Stimulated activated CD4-positive, alpha-beta T cell treated with anti-CD3 and anti-CD28 coated beads, TNF-alpha, amount 100 ng/mL, for 4 hours (primary cell): ENCODE measurements at places on chromosomes 12 and 14.

GRCh38 chr12:92123780-92124688 lies 21.6 kb downstream of the BTG1 start:
- no peak for DNase-seq

DNA sequence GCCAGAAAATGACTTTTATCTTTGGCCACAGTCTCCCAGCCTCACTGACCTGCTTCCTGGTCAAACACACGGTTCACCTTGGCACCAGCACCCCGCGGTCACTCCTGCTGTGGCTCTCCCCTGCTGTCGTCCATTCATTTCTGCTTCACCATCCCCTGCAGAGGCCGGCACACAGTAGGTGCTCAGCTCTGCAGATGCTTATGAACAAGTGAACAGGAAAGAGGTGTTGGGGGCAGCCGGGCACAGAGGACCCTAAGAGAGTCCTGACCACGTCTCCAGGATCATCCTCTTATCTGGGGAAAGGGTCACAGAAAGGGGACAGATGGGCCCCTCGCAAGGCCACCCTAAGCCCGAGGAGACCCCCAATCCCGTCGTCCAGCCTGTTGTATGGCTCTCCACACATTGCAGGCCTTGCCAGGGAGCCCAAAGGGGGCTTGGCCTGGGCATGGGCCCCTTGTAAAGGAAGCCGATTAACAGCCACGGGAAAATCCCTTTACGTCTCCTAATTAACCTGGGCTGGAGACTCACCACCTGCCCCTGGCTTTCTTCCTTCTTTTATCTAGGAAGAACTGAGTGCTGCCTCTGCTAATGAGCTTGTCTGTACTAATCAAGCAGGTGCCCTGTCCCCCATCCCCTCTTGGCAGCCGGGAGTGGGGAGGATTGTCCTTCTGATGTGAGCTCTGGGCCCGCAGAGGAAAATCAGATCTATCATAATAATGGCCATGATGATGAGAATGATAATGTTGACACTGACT lies 119.2 kb downstream of the AACS start:
- DNase-seq: no peak

- DNase-seq: no peak
These were observed 359.9 kb downstream of the TRHDE start for GRCh38 chr12:72631926-72632685.

- no peak for DNase-seq
These were observed 990.2 kb upstream of the ATXN7L3B start for GRCh38 chr12:73547421-73547820.

- DNase-seq: no peak
These were observed 85.0 kb downstream of the LGR5 start for GRCh38 chr12:71524626-71525025.

GRCh38 chr14:57987596-57988300 lies 121.9 kb upstream of the SLC35F4 start:
- DNase-seq: no peak

DNA sequence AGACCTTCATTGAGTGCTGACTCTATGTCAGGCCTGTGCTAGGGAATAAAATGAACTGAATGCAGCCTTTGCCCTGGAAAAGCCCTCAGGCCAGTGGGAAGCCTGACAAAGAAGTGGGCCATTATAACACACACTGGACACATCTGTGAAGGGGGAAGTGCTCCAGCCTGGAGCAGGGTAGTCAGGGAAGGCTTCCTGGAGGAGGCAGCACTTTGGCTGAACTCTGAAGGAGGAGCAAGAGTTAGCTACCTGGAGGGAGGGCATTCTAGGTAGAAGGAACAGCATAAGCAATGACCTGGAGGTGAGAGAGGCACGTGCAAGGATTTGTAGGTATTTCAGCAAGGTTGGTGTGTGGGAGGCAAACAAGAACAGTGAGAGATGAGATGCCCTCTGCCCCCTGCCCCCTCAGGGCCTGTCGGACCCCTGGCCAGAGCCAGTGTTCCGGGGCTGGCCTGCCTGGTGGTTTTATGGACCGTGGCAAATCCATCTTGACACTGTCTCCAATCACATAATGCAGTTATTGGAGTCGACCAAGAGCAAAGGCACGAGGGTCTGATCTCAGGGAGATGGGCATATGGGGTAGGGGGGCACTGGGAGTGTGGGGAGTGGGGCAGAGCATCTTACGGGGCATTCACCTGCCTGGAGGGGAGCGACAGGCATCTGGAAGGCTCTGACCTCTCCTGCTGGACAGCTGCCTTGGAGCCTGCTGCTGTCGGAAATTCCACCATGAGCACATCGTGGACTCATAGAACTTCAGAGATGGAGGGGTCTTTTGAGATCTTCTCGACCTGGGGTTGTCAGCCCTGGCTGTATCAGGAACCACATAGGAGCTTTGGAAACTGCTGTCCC lies 2.7 kb upstream of the FAM222A start:
- DNase-seq: no peak

DNA sequence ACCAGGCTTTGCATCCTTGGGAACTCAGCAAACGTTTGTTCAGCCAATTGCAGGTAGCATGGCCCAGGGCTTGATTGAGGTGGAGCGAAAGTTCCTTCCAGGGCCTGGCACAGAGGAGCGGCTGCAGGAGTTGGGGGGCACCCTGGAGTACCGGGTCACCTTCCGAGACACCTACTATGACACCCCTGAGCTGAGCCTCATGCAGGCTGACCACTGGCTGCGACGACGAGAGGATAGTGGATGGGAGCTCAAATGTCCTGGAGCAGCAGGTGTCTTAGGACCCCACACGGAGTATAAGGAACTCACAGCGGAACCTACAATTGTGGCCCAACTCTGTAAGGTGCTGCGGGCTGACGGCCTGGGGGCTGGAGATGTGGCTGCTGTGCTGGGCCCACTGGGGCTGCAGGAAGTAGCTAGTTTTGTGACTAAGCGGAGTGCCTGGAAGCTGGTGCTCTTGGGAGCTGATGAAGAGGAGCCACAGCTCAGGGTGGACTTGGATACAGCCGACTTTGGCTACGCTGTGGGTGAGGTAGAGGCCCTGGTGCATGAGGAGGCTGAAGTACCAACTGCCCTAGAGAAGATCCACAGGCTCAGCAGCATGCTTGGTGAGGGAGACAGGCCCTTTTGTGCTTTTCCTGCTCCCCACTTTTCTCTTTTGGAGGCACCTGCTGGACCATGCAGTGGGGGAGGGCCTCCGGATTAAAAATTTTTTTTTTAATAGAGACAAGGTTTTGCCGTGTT lies 799 bp downstream of the THTPA start:
- no peak for DNase-seq

DNA sequence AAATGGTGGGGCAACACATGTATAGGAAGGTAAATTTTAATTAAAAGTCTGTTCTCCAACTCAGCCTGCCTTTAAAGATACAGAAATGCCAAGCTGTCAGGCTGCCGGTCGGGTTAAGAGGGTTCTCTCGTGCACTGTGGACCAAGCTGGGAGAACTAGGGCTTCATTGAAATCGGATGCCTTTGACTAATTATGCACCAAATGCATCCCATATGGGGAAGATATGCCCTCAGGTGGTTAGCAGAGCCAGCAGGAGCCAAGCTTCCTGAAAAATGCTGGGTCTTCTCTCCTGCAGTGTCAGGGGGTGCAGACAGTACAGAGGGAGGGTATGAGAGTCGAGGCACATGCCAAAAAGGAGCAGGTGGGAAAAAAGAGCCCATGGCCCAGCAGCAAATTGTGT lies 236.1 kb downstream of the CACNA1C start:
- DNase-seq: no peak

DNA sequence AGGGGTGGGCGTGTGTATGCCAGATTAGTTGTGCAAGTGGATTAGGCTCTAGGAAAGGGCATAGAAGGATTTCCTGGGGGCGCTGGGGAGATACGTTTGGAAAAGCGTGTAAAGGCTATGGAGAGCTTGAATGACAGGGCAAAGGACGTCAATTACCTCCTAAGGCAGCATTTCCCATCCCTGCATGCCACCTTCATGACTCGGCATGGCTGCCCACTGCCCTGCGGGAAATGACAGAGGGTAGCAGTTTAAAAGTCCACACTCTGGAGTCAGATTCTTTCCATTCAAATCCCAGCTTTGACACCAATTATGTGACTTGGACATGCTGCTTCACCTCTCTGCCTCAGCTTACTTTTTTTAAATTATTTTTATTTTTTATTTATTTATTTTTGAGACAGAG lies 14.8 kb upstream of the TMEM229B start:
- DNase-seq: no peak

- DNase-seq: no peak
These were observed 35.1 kb upstream of the RPL10L start for GRCh38 chr14:46686652-46687051.

DNA sequence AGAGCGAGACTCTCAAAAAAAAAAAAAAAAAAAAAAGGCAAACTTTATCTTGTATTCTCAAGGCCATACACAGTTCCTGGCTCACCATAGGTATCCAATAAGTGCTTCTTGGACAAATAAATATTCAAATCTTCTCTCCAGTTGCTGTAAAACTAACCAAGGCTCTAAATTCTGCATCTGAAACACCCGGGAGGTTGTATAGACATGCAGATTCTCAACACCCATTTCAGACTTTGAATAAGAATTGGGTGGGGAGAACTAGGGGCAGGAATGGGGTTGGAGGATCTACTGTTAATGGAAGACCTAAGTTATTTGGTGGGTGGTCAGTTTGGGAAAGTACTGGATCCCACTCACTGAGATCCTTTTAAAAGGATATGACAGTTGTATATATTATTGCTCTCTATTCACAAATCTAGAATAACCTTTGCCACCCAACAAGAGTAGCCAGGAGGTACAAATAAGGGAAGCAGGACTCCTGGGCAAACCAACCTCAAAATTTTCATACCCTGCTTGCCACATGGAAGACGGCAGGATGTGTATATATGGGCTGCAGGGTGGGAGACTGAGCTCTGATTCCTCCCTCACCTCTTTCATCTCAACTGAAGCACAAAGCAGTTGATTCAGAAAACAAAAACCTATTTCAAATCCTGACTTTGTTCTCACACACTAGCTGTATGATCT lies 879 bp downstream of the GDF3 start:
- DNase-seq: no peak

DNA sequence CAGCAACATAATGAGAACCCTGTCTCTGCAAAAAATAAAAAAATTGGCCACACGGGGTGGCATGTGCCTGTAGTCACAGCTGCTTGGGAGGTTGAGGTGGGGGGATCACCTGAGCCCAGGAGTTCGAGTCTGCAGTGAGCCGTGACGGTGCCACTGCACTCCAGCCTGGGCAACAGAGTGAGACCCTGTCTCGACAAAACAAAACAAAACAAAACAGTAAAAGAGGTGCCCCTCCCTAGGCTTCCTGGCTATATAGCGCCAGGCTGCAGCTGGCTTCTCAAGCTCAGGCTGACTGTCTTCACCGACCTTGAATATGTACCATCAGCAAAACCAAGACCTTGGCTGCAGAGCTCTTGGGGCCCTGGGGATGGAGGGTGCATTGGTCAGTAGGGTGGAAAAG lies 29.4 kb downstream of the TSPAN9 start:
- no peak for DNase-seq

GRCh38 chr14:69261761-69262331 lies 1.9 kb downstream of the GALNT16 start:
- no peak for DNase-seq

GRCh38 chr12:124457287-124458219 lies 109.9 kb downstream of the NCOR2 start:
- DNase-seq: no peak

GRCh38 chr12:124294780-124295341 lies at the start of gene RFLNA:
TSS of gene RFLNA (plus strand) at chr12:124295093. CDS start at chr12:124295430, 337 bp downstream.
- no peak for DNase-seq

- no peak for DNase-seq
These were observed 58.0 kb upstream of the EVL start for GRCh38 chr14:100007254-100007653.

GRCh38 chr12:129337413-129337812 lies 484.1 kb downstream of the GLT1D1 start:
- DNase-seq: no peak

DNA sequence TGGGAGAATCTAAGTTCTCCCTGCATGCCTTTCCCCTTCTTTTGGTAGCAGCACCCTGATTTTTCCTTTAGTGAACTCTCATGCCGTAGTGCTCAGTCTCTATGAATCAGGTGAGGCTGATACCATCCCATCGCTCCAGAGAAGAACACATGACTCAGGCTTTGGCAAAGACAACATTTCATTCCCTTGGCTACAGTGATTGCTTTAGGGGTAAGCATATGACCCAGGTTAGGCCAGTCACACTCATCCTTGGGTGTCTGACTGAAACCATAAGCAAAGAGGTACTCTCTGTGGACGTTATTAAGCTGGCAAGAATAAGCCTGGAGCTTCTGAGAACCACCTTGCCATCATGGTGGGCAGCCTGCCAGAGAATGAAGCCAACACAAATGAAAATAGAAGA lies 141.8 kb downstream of the MYRFL start:
- no peak for DNase-seq

GRCh38 chr12:85155791-85156190 lies 119.6 kb downstream of the LRRIQ1 start:
- no peak for DNase-seq

DNA sequence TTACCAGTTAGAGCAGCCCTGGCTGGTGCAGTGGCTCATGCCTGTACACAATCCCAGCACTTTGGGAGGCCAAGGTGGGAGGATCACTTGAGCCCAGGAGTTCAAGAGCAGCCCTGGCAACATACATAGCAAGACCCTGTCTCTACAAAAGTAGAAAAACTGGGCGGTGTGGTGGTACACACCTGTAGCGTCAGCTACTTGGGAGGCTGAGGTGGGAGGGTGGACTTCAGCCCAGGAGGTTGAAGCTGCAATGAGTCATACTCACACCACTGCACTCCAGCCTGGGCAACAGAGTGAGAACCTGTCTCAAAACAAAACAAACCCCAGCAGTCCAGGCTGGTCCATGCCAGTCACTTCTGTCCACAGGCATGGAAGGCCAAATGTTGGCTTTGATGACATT lies 7.4 kb downstream of the COX14 start:
- no peak for DNase-seq

DNA sequence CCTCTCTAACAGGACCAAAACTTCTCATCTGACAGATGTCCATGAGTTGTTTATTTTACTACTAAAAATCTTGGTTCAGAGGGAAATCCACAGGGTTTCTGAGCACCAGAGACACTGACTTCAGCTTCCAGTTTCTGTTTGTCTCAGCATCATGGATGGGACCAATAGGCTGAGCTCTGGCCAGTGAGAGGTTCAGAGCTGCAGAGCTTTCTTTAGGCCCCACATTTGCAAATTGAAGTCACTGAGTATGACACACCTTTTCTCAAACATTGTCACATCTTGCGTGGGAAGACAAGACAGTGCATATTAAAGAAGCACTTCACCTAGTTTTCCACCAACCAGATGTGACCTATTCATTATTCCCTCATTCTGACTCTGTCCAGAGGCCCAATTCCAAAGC lies 45.2 kb downstream of the RDH12 start:
- no peak for DNase-seq

DNA sequence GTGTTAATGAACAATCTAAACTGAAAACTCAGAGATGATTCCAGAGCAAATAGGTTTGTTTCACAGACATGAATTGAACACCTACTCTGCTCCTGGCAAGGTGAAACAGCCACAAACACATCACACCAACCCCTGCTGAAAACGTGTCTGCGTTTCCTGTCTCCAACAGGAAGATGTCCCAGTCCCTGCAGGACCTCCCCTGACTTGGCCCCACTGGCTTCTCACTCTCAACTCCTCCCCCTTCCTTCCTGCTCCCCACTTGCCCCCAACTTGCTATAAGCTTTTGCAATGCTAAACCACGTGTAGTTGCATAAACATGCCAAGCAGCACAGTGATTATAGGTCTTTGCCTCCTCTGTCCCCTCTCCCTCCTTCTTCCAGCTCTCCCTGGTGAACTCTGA lies 567.6 kb downstream of the BCL11B start:
- no peak for DNase-seq

GRCh38 chr14:61872452-61872851 lies 110.2 kb downstream of the SNAPC1 start:
- no peak for DNase-seq
